Esophagus mucosa (tissue), 1 donor: ENCODE measurements at places on chromosomes 5 and 9. TPM values are rescaled to one million over a fixed set of nuclear protein-coding genes. Genes with fewer than 3 reads are reported as not detected.

The IFNA21 gene
- total RNA-seq = not detected

The ZFP37 gene
- total RNA-seq = 1.1 TPM

The PCDHAC1 gene
- total RNA-seq = 0.04 TPM

The DBH gene
- total RNA-seq = not detected

The INSL4 gene
- not detected for total RNA-seq

DNA sequence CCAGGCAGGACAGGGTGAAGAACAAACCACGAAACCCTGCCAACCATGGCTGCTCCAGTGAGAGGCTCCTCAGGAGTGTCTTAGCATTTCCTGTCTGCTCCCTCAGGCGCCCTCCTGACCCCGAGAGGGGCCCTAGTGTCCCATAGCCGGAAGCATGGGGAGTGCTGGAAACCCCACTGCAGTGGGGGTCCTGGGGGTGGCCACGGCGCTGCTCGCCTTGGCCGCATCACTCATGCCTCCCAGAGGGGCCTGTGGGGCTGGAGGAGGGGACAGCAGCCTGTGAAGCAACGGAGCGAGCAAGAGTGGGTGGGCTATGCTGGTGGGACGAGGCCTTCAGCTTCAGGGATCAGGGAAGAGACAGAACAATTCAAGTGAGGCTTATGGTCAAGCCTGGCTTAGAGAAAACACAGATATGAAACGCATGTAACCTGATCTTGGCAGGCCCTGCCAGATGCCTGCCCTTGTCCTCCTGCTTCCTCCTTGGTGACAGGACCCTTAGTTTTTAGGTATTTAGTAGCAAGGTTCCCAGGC lies 219.1 kb downstream of the FANCC start:
- no peak for ATAC-seq

- ATAC-seq = no peak
Measured at GRCh38 chr5:154984946-154985516, 28.5 kb upstream of the KIF4B start.

GRCh38 chr5:180704362-180704761 lies 35.5 kb downstream of the OR2Y1 start:
- ATAC-seq = no peak
